ENCODE measurements at places on chromosomes 4 and X.

GRCh38 chrX:12304261-12304660, 166.0 kb downstream of the FRMPD4 start:
- no peak for DNase-seq

DNA sequence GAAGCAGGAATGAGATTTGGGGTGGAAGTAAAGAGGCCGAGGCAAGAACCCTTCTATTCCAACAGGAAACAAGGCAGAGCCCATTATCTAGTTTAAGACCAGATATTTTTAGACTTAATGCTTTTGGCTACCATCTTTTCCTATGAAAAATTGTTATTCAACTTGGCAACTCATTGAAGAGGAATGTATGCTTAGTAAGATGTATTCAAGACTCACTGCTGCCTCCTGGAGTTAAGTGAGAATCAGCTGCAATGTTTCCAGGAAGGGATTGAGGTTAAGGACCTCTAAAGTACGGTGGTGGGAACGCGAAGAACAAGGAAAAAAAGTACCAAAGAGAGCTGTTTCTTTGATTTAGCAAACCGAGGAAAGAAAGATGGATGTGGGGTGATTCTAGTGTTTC, 89.1 kb downstream of the RAPGEF2 start:
- no peak for DNase-seq

DNA sequence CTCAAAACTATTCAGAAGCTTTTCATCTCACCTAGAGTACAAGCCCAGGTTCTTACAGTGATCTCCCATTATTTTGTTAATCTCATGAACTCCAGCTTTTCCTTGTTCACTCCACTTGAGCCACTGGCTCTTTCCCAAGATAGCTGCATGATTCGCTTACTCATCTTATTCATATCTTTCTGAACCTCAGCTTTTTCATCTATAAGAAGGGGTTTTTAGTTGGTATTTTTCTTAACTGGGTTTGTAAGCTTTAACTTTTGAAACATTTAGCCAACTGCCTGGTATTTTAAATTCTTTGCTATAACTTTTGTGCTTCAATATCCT, 24.0 kb downstream of the GIMD1 start:
- no peak for DNase-seq

DNA sequence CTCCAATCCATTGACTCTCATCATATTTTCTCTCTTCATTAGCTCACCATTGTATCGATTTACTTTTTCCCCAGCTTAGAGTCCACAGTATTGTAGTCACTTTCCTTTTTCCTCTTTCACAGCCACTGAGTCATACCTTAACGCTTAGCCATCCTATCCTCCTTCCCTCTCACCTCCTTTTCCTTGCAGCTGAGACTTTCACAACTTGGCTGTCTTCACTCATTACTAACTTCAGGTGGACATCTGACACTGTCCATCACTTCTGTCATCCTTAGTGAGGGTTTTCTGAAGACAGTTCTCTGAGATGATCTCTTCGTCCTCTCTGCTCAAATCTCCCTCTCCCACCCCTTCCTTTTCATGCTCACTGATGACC, 70.5 kb upstream of the ESX1 start:
- DNase-seq, result no peak

- no peak for DNase-seq
Observed at GRCh38 chrX:49155243-49155899, 7.2 kb upstream of the MAGIX start.

DNA sequence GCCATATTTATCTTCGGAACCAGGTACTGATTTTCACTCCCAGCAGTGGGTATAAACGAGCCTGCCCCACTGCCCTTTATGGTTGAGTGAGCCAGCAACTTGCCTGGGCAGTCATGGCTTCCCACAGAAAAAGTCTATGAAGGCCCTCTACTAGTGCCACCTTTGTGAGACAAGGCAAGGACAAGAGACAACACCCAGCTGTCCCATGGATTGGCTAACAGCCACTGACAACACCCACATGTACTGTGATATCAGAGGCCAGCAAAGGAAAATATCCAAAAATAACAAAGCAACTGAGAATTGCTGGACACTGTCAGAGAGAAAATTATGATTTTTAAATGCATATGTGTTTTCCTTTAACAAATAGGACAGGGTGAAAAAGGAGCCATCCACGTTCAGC, 248.4 kb upstream of the TTC29 start:
- DNase-seq, result no peak

DNA sequence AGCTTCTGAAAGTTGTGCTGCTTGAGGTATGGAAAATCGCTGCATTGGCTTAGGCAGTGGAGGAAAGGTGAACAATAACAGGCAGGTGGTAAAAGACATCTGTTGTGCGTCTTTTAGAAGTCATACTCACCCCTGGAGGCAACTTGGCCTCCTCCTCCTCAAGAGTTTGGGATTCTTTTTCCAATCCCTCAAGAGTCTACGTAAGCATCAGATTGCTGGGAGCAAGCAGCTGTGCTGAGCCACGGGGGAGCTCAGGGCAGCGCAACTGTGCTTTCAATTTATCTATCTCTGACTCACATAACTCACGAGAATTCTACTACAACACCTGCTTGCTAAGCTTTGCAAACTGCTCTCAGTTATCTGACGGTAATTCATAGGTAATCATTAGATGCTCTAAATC, 6.4 kb upstream of the RBMX2 start:
- DNase-seq, result no peak
